GM12891 (cell line): ENCODE measurements at places on chromosomes 5 and 9.

GRCh38 chr9:132768932-132769905 lies 99.0 kb downstream of the GTF3C4 start:
- peak; percentile 54 for DNase-seq

GRCh38 chr5:1443171-1443570 lies 2.1 kb downstream of the SLC6A3 start:
- no peak for DNase-seq

GRCh38 chr9:91180240-91180929 lies 181.3 kb downstream of the AUH start:
- no peak for DNase-seq

DNA sequence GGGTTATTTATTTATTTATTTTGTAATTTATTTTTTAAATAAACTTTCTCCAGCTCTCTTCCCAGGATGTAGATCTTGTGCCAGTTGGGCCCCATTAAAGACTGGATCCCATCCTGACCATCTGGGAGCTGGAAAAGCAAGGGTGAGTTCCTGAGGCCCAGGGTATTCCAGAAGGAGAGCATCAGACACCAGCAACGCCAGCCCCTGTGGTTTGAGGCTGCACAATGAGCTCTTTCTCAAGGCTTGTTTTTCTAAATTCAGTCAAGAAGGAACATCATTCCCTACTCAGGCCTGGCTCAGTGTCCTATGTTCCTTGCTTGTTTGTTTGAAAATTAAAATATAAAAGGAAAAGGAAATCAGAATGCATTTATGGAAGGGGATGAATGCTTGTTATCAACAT lies 313.3 kb downstream of the EBF1 start:
- no peak for DNase-seq

- no peak for DNase-seq
Measured at GRCh38 chr5:149561848-149562247, 10.6 kb upstream of the CSNK1A1 start.

DNA sequence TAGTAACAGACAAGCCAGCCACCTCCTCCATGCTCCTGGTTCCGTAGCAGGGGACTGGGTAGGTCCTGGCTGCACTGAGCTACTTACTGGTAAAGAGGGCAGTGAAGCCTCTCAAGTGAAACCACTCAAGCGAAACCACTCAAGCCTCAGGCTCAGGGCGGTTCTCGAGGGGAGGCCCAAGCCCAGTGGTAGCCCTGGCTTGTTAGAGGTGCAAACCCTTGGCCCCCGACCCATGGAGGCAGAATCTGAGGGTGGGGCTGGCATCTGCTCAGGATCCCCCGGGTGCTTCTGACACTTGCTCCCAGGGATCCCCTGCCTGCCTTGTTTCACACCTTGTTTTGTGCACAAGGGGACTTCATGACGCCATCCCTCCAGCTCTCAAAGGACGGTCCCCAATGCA lies 76.5 kb upstream of the OLFM1 start:
- peak; percentile 37 for DNase-seq

DNA sequence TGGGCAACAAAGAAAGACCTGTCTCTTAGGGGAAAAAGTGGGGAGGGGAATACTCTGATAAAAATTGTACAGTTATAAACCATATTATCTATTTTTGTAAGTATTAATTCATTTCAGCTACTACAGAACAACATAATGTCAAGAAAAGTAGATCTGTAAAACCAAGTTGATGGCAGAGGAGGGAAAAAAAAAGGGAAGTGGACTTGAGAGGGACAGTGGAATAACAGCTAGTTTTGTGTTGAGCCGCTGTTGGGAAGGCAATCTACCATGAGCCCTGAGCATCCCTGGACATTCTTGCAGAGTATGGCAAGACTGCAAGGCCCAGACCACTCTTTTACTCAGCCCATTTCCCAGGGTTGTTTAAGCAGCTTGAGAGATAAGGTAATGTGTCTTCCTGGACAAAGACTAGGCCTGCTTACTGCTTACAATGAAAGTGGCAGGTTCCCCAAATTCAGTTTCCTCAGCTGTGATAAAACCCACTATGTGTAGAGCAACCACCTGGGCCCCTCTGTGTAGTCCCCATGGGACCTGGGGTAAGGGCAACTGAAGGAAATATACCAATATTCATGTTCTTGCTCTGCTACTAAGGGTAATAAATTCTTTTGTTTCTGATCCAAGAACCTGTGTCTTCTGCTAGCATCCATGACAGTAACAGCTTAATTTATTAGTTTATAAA lies 25.0 kb downstream of the CEP120 start:
- DNase-seq = no peak

DNA sequence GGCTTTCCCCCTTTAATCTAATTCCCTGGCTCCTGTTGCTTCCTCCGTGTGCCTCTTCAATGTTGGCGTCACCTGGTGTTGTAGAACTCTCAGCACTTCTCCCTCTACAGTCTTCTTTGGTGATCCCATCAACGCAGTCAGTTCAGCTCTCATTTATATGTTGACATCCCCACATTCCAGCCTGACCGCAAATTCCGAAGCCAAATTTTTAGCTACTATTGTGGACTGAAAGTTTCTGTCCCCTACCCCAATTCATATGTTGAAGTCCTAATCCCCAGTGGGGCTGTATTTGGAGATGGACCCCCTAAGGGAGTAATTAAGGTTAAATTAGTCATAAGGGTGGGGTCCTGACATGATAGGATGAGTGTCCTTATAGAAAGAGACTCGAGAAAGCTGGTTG lies 210.6 kb upstream of the ADAMTSL1 start:
- no peak for DNase-seq

GRCh38 chr9:127572961-127573721 lies 38.9 kb upstream of the STXBP1 start:
- DNase-seq = no peak

- no peak for DNase-seq
Measured at GRCh38 chr5:67085616-67086015, 111.0 kb downstream of the CD180 start.

GRCh38 chr5:164358531-164359259 lies 853.3 kb downstream of the MAT2B start:
- no peak for DNase-seq

GRCh38 chr9:14148501-14149103 lies 165.3 kb downstream of the NFIB start:
- DNase-seq = no peak

GRCh38 chr9:24011009-24011717 lies 185.1 kb upstream of the ELAVL2 start:
- no peak for DNase-seq

GRCh38 chr9:38229104-38229500 lies 160.1 kb upstream of the SHB start:
- DNase-seq = no peak

DNA sequence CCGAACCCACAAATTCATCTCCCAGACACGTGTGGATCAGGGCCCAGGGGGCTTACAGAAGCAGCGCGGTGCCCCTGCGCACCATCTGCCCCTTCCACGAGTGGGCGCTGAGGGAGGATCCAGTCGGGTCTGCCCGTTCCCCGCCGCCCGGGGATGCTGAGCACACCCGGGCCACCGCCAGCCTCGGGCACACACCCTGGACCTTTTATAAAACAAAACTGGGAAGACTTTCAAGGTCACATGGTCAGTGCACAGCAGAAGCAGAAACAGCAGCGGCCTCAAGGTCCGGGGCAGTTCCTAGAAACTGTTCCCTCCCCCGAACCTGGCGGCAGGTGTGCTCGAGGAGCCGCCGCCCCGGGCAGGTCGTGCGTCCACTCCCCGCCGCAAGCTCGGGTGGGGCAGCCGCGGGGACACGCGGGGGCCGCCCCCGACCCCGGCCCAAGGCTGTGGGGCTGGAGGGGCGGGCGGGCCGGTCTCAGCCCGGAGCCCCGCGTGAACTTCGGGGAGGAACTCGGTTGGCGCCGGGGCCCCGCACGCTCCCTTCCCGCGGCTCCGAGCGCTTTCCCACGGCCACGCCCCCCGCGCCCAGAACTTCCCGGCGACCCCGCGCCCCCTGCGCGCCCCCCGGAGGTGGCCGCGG lies 633 bp upstream of the PPP1R26 start:
- no peak for DNase-seq

DNA sequence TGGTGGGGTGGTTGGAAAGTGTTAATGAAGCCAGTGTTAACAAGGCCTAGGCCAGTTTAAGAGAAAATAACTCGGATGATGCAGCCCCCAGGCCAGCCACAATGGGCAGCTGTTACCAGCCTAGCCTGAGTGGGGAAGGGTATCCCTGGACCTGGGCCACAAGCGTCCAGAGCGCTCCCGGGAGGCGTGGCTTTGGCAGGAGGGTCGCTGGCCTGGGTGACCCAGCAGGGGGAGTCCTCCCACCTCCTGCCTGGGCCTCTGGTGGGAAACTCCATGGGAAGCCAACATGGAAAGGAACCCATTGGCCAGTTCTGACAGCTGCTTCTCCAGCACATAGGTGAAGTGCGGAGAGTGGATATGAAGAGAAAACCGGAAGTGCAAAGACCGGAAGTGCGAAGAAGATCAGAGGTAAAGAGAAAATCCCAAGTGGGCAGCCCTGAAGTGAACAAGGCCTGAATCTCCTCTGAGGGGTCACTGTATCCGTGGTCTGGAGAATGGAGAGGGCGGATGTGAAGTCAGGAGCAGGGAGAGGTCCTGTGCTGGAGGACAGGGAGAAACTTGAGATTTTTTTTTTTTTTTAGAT lies 79.0 kb downstream of the ADCY2 start:
- DNase-seq = no peak

DNA sequence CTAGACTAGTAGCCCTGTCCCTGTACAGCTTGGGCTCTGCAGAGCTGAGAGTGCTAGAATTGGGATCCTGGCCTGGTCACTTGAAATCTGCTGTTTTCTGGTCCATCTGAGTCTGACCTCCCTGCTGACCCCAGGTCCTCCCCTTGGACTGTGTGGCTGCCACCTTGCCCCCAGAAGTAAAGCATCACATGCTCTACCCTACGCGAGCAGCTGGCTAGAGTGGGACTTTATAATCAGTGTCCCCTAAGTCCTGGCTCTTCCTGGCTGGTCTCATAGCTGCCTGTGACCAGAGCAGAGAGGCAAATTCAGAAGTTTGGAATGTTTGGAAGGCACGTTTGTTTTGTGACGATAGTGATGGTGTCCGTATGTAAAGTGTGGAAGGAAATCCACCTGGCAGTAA lies 81.0 kb downstream of the ARHGEF28 start:
- DNase-seq = no peak

GRCh38 chr5:94422812-94423211 lies 195.6 kb downstream of the KIAA0825 start:
- no peak for DNase-seq

- DNase-seq = no peak
Measured at GRCh38 chr5:72369301-72369700, 49.1 kb downstream of the PTCD2 start.

- DNase-seq = no peak
Measured at GRCh38 chr5:145718956-145719355, 116.2 kb downstream of the PRELID2 start.

- peak; percentile 18 for DNase-seq
Measured at GRCh38 chr5:142617416-142618129, 68.3 kb downstream of the FGF1 start.

- peak; percentile 32 for DNase-seq
Measured at GRCh38 chr5:80959768-80960442, at the start of gene RASGRF2. RASGRF2 (plus strand) TSS chr5:80960363; CDS start chr5:80960739, 376 bp downstream.

DNA sequence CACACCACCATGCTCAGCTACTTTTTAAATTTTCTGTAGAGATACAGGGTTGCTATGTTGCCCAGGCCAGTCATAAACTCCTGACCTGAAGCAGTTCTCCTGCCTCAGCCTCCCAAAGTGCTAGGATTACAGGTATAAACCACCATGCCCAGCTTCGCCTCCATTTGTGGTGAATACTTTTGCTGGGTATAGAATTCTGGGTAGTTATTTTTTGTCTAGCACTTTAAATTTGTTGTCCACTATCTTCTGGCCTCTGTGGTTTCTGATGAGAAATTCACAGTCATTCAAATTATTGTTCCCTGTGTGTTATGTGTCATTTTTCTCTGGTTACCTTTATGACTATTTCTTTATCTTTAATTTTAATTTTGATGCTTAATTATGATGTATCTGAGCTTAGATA lies 57.7 kb upstream of the EXOC3 start:
- no peak for DNase-seq

- no peak for DNase-seq
Measured at GRCh38 chr5:136750224-136750862, 385.0 kb upstream of the TRPC7 start.

DNA sequence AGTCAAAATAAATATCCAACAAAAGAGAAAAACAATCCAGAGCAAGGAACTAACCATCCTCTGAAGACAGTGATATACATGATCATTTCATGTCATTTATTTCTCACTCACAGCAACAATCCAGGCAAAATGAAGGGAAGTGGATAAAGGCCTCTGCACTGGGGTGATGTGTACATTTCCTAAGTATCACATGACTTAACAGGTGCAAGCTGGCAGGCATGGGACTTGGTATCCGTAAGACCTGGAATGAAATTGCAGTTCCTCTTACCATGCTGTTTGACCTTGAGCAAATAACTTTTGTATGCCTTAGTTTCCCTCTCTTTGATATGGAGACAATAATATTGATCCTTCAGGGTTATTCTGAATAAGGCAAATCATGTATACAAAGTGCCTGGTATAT lies 77.6 kb downstream of the PRLR start:
- DNase-seq = no peak

- DNase-seq = no peak
Measured at GRCh38 chr5:139655727-139656271, 7.7 kb downstream of the CXXC5 start.

- no peak for DNase-seq
Measured at GRCh38 chr9:127570533-127571111, 41.5 kb upstream of the STXBP1 start.

DNA sequence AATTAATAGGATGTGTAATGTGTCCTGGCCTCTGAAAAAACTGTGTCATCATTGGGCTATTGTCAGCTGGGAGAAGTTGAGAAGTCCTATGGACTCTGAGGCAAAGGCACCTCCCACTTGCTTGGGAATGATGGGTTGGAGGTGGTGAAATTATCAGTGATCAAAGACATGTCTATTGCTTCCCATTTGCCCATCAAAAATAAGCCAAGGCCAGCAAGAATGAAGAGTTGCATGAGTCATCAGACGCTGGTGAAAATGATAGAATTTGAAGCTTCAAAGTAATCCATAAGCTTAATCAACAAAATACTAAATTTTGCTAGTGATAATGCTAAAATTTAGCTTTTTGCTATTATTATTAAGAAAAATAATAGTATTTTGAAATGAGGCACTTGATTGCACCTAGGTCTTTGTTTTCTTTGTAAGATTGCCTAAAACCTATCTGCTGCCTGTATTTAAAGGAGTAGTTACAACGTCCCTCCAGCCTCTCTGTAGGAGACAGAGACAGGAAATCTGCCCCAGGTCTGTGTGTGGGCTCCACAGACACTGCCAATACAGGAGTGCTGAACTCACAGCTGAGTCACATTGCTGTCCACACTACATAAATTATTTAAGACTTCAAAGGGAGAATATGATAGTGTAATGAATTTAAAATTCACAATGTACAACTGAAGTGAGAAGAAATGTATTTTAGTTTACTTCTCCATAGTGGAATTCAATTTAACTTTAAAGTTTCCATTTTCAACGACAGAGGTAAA lies 48.4 kb upstream of the APC start:
- DNase-seq = no peak

DNA sequence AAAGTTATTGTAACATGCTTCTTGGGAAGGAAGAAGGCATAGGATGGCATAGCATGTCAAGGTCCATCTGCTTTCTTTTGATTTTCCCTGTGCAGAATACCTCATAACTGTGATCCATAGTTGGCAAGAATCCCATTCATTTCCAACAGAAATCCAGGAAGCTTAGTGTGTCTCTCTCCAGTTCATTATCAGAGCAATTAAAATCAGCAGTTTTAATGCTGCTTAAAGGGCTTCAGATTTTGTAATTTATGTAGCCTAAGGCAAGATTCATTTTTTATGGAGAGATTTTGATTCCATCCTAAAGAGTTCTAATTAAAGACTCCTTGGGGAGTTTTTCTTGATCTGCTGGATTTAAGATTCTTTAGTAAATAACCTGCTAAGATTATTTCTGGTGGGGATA lies 560.1 kb downstream of the PDE4D start:
- DNase-seq = no peak
